GM04504 (cell line): ENCODE measurements at places on chromosomes 5 and 9.
A peak's percentile ranks its signal among the peaks of the same experiment; 100 is the strongest.

DNA sequence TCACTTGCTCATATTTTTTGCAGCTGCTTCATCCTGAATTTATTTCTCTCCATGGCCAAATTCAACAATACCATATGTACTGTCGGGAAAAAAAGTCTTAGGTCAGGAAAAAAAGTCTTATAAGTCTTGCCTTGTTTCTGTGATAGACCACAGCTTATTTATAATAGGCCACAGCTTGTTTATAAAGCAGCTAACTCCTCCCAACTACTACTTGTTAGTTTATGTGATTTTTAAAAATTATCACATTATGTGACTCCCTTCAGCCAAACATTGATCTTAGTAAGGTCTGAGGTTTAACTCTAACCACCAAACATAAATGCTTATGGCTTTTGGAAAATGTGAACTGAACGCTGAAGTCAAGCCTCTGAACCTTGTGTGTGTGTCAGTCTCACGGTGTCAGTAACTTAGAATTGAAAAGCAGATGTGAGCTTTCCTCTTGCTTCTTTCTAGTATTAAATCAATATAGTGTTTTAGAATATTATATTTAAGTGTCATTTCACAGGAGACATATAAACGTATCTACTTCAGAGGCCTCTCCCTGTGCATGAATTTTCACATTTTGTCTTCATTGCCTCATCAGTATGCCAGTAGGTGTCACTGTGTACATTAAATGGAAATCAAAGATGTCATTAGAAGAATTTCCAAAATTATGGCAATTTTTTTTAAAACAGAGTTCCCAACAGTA lies 51.3 kb downstream of the SNX24 start:
- no peak for DNase-seq

DNA sequence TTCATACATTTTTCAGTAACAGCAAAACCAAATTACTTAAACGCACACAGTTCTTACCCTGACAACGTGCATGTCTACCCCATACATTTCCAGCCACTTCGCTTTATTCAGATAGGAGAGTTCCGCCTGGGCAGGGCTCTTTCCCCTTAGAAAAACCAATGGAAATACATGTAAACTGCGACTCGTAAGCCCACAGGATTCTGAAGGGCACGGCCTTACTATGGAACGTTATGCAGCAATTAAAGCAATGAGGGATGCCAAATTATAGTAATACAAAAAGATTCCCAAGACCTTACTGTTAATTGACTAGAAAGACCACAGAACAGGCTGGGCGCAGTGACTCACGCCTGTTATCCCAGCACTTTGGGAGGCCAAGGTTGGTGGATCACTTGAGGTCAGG lies 64.5 kb downstream of the EPB41L4B start:
- DNase-seq, result no peak

DNA sequence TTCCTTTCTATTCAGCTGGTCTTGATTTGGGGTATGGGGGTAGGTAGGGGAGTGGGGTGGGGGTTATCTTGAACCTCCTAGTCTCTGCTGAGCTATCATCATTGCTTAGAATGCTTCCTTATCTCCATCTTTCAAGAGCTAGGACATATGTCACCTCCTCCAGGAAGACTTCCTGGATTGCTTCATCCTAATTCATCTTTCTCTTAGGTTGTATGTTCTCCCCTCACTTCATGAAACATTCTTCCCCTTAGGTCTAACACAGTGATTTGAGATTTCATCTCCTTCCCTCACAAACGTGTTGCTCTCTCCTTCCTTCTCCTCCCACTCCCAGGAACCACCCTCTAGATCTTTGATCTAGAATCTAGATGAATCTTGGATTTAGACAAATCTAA lies 2.4 kb upstream of the SYNPO start:
- no peak for DNase-seq

- peak; percentile 28 for DNase-seq
Measured at GRCh38 chr9:123349691-123350480, 6.1 kb upstream of the CRB2 start.

DNA sequence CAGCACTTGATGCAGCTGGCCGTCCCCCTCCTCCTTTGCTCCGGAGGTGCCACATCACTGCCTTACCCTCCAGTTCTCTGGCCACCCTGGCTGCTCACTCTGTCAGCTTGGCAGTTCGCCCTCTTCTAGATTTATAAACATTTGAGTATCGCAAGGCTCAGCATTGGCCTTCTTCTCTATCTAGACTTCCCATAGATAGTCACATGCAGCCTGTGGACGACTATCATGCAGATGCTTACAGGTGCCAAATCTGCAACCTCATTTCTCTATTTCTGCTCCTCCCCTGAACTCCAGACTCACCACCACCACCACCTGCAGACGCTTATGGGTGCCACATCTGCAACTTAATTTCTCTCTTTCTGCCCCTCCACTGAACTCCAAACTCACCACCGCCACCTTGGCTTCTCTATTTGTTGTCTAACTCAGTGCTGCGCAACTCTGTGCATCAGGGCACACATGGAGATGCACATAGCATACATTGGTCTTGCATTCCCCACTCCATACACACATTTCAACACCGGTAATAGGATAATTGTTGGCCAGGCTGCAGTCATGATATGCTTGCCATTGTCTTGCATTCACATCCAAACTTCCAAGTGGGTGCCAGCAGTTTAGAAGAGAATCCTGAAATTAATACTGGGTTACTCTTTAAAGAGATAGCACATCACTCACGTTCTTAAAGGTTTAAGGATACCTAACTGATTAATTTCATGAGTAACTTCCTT lies 1.9 kb upstream of the DAP start:
- DNase-seq, result no peak

DNA sequence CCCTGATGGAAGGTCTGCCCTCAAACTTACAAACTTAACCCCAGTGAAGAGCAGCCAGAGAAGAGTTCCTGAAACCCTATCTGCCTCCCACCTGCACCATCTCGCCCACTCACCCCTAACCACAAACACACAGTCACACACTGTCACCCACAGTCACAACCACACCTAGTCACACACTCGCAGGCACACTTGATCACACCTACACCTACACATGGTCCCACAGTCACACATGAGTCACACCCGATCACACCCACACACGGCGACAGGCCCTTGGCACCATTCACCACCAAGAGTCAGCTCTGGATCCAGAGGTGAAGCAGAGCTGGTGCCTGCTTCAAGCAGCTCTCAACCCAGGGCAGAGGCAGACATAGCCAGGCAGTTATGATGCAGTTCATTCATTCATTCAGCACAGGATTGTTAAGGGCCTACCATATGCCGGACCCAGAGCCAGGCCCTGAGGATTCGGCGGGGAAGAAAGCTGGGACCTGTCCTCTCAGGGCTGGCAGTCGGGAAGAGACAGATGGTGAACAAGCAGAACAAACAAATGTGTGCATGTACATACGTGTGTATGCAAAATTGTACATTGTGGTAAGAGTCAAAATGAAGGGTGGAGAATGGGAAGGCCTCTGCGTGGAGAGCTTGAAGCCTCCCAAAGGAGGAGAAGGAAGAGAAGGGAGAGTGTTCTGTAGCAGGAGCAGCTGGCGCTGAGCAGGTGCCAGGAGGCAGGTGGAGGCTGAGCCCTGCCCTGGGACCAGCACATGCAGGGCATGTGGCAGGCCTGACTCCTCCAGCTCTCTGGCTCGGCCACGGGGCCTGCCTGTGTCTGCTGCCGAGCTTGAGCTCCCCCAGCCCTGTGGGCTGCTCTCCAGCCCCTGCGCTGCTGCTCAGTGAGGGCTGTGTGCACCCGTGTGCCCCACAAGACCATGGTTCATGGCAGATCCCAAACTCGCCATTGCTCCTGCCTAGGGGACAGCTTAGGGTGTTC lies 6.4 kb downstream of the TSPAN17 start:
- no peak for DNase-seq

DNA sequence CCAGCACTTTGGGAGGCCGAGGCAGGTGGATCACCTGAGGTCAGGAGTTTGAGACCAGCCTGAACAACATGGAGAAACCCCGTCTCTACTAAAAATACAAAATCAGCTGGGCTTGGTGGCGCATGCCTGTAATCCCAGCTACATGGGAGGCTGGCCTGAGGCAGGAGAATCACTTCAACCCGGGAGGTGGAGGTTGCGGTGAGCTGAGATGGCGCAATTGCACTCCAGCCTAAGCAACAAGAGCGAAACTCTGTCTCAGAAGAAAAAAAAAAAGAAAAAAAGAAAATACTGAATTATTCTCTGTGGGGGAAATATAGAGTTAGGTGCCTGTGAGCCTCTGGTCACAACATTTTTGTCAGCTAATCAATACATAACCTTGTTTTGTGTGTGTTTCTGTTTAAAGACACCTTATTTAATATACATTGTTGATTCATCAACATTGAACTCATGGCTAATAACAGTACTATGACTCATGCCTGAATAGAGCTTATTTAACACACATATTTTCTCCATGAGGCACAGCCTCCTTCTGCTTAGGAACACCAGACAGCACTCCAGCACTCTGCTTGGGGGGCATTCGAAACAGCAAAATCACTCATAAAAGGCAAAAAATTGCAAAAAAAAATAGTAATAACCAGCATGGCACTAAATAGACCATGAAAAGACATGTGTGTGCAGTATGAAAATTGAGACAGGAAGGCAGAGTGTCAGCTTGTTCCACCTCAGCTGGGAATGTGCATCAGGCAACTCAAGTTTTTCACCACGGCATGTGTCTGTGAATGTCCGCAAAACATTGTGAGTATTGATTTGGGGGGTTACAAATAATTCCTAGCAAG lies at the start of gene IL31RA:
Gene IL31RA (plus strand): TSS at position 519 of the 836 bp plus-strand sequence. CDS start 214 bp downstream, at position 733.
- DNase-seq, result peak; percentile 35

DNA sequence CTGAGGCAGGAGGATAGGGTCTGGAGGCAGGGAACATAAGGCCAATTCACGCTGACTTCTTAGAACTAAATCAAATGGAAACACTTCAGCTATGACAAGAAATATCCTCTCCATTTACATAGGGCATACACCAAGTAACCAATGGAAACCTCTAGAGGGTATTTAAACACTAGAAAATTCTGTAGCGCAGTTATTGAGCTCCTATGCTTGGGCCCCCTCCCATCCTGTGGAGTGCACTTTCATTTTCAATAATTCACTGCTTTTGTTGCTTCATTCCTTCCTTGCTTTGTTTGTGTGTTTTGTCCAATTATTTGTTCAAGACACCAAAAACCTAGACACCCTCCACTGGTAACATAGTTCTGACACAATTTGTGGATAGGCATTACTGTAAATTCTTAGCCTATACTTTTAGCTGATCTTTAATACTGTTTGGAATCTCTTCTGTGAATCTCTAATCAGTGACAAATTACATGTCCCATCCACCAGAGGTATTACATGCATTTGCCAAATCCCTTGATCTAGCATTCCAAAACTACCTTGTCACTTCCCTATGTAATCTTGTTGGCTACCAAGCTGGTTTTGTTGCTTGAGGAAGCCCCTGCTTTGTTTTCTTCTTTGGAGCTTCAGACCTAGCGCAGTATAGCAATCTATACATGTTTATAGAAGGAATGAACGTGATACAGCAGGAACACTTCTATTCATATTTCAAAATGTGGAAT lies 61.6 kb downstream of the ST8SIA4 start:
- no peak for DNase-seq

- DNase-seq, result no peak
Measured at GRCh38 chr9:136796238-136796774, at the start of gene CCDC183. Gene CCDC183 (plus strand): TSS chr9:136796338. CDS start chr9:136796398, 60 bp downstream.

- DNase-seq, result no peak
Measured at GRCh38 chr9:127489471-127490115, 38.3 kb downstream of the LRSAM1 start.

DNA sequence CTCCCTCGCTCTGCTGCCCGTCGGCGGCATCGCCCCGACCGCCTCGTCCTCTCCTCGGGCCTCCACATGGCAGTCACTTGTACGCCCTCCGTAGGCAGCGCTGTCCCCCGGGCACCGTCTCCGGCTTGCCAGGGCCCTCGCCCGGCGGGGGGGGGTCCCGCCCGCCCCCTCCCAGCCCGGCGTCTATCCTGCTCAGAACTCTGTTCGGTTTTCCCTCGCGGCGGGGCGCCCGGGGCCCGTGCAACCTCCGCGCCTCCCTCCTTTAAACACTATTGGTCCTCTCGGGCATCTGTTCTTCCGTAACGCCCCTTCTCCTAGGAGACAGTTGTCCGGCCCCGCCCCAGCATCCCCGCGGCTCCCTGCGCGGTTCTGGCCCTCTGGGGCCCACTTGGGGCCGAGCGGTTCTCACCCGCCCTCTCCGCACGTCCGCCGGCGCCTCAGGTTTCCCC lies 831 bp downstream of the ODF2 start:
- DNase-seq, result peak; percentile 53

GRCh38 chr9:227860-228259 lies 13.2 kb downstream of the DOCK8 start:
- no peak for DNase-seq

GRCh38 chr5:133200256-133200655 lies 148.4 kb downstream of the HSPA4 start:
- no peak for DNase-seq

- no peak for DNase-seq
Measured at GRCh38 chr9:9396518-9396917, 1216.3 kb downstream of the PTPRD start.

GRCh38 chr5:171578049-171578828 lies 158.8 kb downstream of the FGF18 start:
- DNase-seq, result no peak

DNA sequence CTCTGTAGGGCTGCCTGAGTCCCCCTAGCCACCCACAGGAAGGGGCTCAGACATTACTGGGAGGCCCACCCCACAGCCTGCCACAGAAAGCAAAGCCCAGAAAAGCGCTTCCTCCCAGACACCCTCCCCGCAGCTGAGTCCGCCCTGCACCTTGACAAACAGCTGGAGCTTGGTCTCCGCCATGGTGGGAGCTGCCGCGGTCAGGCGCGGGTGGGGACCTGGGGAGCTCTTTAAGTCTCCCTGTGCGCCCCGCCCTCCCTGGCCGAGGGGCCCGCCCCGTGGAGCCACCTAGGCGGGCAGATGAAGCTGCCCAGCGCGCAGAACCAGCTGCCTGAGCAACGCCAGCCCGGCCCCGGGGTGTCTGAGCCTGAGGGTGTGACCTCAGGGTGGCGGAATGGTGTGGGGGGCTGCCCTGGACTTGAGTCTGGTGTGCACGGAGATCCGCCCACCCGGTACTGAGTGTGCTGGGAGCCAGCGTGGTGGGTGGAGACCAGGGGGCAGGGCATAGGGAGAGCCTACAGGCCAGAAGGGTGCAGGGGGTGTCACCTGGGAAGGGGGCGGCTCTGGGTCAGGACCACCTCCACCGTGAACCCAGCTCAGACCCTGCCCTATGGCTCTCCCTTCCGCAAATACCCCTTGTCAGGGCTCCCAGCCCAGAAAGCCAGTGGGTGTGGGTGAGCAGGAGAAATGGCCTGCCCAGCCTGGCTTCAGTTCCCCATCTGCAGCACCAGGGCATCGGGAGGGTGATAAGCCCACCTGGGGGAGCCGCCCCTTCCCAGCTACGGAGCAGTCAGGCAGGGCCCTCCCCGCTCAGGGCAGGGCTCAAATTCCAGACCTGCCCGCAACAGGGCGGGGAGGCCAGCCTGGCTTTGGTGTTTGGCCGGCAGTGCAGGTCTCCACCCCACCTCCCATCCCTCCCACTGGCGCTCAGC lies at the start of gene CLIC3:
Gene CLIC3 (minus strand): TSS at position 208 of the 932 bp plus-strand sequence. CDS start 25 bp downstream, at position 183.
- no peak for DNase-seq

GRCh38 chr5:88732181-88732633 lies 150.8 kb downstream of the MEF2C start:
- peak; percentile 25 for DNase-seq

DNA sequence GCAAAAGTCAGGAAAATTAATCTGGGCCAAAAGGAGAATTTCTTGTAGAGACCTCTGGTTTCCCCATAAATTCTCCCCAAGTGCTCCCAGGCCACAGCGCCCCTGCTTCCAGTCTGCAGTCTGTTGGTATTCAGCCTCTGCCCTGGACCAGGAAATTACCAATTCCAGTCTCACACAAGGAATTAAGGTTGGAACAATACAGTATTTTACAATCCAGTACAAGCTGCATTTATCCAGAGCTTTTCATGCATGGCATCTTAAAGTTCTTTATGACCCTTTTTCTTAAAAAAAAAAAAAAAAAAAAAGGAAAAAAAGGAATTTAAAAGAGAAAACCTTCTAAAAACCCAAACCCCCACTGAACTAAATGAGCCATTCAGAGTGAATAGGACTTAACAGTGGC lies 139.6 kb upstream of the RANBP3L start:
- no peak for DNase-seq
